ENCODE measurements at places on chromosomes 13 and 19.

DNA sequence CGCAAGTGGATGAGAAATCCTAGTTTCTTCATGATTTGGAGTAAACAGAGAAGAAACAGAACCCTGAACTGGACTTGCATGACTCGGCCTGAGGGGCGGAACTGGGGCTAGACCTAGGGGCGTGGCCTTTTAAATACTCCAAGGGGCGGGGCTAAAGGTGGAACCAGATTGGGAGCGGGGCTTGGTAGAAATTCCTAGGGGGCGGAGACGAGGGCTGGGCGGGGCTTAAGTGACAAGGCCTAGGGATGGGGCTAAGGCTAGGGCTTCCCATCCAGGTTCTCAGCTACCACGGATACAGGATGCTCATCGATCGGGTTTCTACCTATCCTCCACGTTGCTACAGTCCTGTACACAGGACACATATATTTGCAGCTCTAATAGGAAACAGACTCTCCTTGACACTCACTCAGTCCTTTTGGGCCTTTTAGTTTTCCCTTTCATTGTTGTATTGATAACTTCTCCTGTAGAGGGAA lies 372 bp upstream of the ZNF699 start:
- peak; percentile 98 for DNase-seq

- no peak for DNase-seq
Measured at GRCh38 chr19:7942981-7943443, 454 bp downstream of the TIMM44 start.

DNA sequence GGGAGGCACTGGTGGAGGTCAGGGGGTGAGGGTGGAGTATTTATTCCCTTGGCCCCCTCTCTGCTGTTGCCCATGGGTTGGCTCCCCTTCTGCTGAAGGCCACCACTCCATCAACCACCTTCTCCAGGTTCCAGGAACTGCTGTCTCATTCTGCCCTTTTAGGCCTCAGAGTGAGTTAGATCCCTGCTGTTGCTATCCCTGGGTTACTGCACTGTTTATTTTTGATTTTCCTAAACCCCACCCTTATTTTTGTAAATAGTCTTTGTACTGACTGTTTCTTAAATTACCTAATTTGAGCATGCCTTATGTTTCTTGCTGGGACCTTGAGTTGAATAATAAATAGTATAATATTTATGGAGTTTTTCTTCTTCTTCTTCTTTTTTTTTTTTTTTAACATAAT lies 132.8 kb downstream of the RGCC start:
- no peak for DNase-seq

DNA sequence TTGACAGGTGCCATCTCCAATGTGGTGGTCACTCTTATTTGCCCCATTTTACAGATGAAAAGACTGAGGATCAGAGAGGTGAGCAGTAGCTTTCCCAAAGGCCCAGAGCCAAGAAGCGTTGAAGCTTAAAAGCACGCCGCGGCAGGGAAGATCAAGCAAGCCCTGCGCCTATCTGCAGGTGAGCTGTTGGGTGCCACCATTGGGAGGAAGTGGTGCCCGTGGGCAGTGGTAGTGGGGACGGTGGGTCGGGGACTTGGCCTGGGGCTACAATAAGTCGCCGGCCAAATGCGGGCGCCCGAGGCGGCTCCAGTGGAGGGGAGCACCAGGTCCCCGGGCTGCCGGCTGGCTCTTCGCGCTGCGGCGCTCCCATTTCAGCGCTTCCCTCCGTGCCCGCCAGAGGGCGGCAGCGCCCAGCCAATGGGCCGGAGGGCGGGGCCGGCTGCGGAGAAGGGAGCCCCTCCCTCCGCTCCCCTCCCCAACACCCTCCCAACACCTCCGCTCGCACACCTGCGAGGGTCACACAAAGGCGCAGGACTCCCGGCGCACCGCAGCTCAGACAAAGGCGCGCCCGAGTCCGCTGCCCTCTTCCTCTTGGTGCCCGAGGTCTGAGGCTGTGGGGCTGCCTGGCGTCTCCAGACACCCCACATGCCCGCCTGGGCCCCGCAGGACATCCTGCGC lies 744 bp upstream of the POU2F2 start:
- no peak for DNase-seq

- peak; percentile 28 for DNase-seq
Measured at GRCh38 chr19:49157445-49158224, at the start of gene TRPM4. TSS of gene TRPM4 (plus strand) at chr19:49157792. CDS start at chr19:49157867, 75 bp downstream.

DNA sequence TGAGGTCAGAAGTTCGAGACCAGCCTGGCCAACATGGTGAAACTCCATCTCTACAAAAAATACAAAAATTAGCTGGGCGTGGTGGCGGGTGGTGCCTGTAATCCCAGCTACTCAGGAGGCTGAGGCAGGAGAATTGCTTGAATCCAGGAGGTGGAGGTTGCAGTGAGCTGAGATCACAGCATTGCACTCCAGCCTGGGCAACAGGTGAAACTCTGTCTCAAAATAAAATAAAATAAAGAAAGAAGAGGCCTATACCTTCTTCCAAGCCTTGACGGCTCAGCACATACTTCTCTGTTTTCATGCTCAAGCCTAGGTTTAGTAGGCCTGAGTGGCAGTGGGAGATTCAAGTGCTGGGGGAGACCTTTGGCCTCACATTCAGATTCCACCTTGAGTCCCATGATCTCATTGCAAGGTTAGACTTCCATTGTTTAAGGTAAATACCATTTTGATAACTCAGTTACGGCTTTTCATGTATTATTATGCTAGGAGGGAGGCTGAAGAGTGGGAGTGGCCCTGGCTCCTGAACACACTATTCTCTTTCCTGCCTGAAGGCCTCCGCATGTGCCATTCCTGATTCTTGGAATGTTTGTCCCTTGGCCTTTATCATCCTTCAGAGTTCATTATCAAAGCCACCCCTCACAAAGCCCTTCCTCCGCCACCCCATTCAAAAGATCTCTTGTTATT lies 1.6 kb upstream of the SPINT2 start:
- DNase-seq = no peak

GRCh38 chr19:31347828-31348392 lies 1.3 kb downstream of the TSHZ3 start:
- no peak for DNase-seq

Measured in SW 1271 (cell line).